Breast epithelium (tissue), 4 donors: ENCODE measurements at places on chromosomes 3 and 15.
A peak's percentile ranks its signal among the peaks of the same experiment; 100 is the strongest.

GRCh38 chr3:47003056-47003410, 23.6 kb downstream of the NBEAL2 start:
- DNase-seq: no peak

DNA sequence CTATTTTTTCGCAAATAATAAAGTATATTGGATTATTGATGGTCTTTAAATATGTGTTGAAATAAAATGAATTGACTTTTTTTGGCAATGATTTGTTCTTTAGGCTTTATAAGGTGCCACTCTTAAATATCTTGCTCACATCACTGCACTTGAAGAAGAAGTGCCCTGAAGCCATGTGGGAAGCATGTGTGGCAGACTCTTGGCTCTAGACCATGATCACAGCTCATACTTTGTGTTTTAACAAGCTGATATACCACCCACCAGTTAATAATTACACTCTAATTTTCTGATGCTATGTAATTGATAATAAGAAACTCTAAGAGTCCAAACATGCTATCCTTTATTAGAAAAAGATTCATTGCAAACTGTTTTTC, 52.1 kb upstream of the TGFBR2 start:
- no peak for DNase-seq

- no peak for DNase-seq
Measured at GRCh38 chr15:65953622-65954021, 84.3 kb downstream of the RAB11A start.

DNA sequence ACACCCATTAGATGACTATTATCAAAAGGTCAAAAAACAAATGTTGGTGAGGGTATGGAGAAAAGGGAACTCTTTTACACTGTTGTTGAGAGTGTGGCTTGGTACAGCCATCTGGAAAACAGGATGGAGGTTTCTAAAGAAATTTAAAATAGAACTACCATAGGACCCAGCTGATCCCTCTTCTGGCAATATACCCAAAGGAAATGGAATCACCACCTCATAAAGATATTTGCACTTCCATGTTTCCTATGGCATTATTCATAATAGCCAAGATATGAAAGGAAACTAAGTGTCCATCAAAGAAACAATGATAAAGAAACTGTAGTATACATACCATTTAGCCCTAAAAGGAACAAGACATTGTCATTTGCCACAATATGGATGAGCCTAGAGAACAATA, 186.3 kb downstream of the SCAPER start:
- no peak for DNase-seq

- no peak for DNase-seq
Measured at GRCh38 chr15:66633938-66634250, 68.1 kb upstream of the LCTL start.

- no peak for DNase-seq
Measured at GRCh38 chr3:169475978-169476698, 187.4 kb downstream of the MECOM start.

- no peak for DNase-seq
Measured at GRCh38 chr3:164533275-164533674, 545.0 kb downstream of the SI start.

DNA sequence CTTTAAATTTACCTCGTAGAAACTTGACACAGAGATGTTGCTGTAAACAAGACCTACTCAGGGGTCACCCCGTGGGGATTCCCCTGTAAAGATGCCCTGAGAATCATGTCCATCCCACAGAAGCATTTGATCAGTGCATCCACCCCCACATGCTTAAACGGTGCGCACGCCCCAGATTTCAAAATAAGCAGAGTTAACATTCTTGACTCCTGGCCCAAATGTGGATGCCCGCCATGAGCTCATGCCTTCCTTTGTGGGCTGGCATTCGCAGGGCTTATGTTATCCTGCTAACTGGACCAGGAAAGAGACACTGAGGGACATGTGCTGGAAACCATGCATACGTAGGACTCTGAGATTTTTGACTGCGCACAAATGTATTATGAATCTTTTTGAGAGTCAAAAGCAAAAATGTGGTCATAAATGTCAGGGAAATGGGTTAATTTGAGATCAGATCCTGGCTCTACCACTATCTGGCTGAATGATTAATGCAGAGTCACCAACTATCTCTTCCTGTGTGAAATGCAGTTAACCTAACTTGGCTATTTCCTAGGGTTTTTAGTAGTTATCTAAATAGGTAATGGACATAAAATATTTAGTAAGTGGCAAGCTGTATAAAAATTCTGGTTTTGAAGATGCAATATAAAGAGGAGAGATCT, 9.1 kb upstream of the TP63 start:
- no peak for DNase-seq

- no peak for DNase-seq
Measured at GRCh38 chr3:60660026-60660425, 591.2 kb downstream of the FHIT start.

DNA sequence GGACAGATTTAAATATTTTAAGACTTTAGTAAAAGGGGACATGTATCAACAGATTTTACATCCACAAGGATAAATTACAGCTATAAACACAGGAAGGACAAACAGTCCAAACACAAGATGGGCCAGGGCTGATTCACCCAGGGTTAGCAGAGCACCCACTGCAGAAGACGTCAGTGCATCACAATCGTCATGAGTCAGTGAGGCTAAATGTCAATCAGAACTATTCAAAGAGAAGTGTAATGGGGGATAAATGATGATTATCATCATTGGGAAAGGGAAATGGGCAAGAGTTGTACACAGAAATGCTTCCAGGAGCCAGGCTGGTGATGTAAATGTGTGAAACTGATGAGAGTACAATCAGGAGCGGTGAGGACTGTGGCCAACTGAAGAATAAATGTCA, 226.8 kb downstream of the PLCL2 start:
- DNase-seq: no peak

GRCh38 chr3:39405687-39406367, 693 bp upstream of the RPSA start:
- no peak for DNase-seq

DNA sequence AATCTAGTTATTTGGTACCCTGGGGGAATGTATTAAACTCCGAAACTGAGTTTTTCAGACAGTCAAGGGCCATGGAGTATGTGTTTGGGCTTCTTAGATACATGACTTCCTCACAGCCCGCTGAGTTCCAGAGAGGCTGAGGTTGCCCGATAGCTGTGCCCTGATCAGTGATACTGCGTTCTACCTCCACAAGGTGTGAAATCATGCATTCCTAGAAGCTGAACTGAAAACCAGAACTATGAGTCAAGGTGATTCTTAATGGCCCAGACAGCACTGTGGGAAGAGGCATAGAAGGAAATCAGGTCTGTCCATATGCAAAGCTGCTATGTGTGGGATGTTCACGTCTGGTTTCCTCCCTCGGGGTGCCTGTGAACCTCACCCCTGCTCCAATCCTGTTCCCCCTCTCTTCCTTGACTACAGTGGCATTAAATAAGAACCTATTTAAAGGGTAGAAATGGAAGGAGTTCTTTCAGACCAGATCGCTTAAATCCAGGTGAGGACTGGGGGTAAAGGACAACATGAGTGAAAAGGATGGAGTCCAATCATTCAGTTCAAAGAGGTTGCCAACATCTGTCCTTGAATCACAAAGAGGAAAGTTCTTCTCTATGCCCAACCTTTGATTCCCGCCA, 74.3 kb downstream of the MYO1E start:
- DNase-seq: no peak

DNA sequence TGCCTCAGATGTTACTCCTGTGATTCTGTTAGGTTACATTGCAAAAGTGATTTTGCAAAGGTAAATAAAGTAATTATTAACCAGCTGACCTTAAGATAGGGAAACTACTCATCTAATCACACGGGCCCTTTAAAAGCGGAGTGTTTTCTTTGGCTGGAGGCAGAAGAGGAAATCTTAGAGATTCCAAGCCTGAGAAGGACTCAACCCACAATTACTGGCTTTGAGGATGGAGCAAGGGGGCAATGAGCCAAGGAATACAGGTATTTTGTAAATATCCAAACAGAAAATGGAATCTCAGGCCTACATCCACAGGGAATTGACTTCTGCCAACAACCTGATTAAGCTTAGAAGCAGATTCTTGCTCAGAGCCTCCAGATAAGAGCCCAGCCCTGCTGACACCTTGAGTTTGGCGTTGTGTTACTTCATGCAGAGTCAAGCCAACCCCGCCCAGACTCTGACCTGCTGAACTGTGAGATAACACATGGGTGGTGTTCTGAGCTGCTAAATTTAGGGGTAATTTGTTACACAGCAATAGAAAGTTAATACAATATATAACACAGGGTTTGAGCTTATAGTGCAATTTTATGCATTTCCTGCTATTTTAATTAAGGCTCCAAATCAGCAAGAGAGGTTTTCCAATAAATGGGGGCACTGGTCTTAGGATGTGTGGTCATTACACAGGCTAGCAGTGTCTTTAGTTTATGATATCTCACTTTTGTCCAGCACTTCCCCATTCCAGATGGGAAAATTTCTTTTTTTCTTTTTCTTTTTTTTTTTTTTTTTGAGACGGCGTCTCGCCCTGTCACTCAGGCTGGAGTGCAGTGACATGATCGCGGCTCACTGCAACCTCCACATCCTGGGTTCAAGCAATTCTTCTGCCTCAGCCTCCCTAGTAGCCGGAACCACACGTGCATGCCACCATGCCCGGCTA, 19.5 kb downstream of the NFKBIZ start:
- no peak for DNase-seq

GRCh38 chr3:21234933-21235332, 516.1 kb downstream of the ZNF385D start:
- DNase-seq: no peak

DNA sequence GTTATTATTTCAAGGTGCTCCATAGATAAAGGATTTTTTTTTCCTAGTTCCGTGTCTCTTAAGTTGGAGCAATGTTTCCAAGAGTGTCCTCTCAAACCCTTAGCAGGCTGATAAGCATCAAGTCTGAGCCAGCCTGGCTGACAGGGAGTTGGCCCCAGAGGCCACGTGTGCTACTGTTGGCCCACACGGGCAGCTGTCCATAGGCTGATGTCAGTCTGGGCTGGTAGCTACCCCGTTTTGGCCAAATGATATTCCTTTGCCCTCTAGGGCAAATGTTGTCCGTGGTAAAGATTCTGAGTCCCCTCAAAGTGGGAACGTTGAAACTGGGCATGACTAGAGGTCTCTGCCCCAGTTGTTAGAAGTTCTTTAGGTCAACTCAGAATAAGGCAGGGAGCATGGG, 99.4 kb downstream of the FLNB start:
- no peak for DNase-seq

DNA sequence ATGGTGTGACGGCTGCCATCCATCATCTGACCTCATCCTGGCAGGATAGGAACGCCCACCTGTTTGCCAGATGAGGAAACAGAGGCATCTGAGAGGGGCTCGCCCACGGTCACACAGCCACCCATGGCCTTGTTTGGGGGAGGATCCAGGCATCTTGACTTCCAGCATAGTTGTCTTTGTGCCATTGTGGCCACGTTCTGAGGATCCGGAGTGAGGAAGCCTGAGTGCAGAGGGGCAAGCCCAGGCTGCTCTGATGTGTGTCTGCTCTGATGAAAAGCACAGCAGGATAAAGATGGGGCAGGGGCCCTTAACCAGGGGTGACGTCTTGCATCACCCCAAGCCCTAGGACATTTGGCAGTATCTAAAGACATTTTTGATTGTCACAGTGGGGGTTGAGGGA, 58.7 kb downstream of the FGD5 start:
- peak; percentile 19 for DNase-seq

DNA sequence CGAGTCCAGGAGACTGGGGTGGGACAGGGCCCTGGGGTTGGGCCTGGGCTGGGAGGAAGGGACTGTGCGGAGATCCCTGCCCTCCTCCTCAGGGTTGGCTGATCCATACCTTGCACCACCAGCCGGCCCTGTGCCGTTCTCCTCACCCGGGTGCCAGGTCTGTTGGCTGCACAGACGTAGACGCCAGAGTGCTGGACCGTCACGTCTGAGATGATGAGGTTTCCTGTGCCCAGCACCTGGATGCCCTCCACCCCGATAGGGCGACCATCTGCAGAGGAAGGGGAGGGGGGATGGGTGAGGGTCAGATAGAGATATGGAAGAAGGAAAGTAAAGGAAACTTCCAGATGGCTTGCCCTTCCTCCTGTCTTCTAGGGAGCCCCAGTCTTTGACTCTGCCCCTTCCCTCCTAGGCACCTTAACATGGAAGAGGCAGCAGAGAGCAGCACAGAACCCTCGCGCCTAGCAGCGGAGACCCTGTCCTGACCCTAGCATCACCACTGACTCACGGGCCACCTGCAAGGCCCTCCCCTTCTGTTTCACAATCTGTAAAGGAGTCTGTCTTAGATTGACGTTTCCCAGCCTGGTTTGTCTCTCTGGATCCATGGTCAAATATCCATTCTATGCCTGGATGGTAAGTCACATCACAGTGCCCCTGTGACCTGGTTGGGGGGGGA, 28.8 kb downstream of the RNU5B-1 start:
- DNase-seq: no peak

DNA sequence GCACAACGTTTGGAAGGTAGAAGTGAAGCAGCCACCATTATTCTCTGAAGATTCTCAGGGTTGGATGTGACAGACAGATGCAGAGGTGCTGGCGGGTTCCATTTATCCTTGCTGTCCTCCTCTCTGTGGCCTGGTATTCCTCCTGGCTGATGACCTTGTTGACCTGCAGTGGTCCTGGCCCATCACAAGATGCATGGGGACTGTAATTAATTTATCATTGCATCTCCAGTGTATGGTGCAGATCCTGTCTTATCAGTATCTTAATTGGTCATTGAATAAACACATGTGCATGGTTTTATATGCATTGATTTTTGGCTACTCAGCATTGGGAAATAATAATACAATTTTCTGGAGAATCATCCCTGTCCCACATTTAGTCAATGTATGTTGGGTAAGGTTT, 259.4 kb upstream of the LRRFIP2 start:
- DNase-seq: no peak

DNA sequence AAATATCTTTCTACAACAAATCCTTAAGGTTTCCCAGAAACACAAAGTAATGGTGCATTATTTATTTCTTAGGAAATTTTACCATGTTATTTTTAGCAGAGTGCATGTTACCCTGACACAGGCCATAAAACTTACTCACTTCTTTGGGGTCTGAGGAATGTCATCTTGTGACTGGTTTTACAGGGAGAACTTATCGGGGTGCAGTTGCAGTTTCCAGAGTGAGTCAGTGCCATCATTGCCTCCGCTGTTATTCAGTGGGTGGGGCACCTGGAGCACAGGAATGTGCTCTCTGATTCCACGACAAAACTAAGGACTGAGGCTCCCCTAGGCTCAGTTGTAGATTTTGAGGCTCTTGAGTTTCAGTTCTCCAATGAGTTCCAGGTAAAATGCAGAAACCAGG, 11.1 kb upstream of the GREM1 start:
- DNase-seq: no peak
